IPS DF 19.7 (cell line): ENCODE measurements at places on chromosomes 5 and 9.

DNA sequence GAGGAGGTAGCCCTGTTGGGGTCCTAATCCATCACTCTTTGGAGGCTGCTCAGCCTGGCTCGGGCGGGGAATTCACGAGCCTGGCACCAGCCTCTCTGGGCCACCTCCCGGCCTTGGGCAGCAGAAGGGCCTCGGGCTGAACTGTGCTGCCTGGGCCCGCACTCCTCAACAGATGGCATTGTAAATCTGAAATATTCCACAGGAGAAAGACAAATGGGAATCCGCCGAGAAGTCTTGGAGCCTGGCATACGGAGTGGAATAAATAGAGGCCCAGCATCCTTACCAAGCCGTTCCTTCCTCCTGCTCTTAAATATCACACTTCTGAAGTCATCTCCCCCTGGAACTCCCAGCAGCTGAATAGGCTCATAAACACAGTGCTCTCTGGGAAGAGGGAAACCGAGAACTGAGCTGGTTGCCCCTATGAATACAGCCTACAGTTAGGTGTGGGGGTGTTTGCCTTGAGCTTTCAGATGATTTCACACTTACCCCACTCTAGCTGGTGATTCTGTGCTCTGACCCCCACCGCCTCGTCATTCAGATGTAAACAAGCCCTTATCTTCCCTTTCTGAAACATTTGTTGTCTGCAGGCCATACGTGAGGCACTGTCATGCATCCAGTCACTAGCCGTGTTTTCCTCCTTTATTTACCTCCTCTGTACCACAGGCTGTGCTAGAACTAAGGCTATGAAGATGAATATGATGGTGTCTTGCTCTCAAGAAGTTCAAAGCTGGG, 455.0 kb upstream of the CLINT1 start:
- no peak for DNase-seq

GRCh38 chr9:1709347-1709746, 305.8 kb upstream of the SMARCA2 start:
- DNase-seq: no peak

GRCh38 chr9:127116957-127117356, 5.5 kb downstream of the ANGPTL2 start:
- no peak for DNase-seq

GRCh38 chr5:169133531-169133930, 167.4 kb downstream of the SLIT3 start:
- no peak for DNase-seq

DNA sequence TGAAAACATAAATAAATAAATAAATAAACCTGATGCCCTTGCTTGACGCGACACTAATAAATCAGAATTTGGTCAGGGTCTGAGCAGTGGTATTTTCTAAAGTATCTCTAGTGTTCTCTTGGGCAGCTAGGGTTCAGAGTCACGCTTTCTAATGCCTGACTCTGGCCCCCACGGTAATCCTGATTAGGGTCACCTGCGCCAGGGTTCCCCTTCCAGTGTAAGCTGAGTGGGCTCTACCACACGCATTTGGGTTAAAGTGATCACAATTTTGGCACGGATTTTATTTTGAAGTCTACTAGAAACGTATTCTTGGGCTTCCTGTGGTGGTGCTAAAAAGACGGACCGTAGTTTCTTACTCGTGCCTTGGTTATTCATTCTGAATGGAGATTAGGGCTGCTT, 651 bp downstream of the TTC1 start:
- no peak for DNase-seq

- no peak for DNase-seq
Observed at GRCh38 chr9:15513335-15513734, 2.6 kb upstream of the PSIP1 start.

GRCh38 chr5:79512471-79513307, 1.2 kb downstream of the HOMER1 start:
- DNase-seq: no peak

GRCh38 chr5:13510616-13511015, 433.9 kb downstream of the DNAH5 start:
- no peak for DNase-seq

GRCh38 chr9:74117731-74118130, 379.4 kb upstream of the RORB start:
- no peak for DNase-seq

- no peak for DNase-seq
Observed at GRCh38 chr9:99046068-99046467, 58.8 kb upstream of the TGFBR1 start.

GRCh38 chr9:109811876-109812275, 31.9 kb downstream of the PALM2AKAP2 start:
- no peak for DNase-seq

- DNase-seq: no peak
Observed at GRCh38 chr9:95261890-95262289, 55.6 kb downstream of the FANCC start.

DNA sequence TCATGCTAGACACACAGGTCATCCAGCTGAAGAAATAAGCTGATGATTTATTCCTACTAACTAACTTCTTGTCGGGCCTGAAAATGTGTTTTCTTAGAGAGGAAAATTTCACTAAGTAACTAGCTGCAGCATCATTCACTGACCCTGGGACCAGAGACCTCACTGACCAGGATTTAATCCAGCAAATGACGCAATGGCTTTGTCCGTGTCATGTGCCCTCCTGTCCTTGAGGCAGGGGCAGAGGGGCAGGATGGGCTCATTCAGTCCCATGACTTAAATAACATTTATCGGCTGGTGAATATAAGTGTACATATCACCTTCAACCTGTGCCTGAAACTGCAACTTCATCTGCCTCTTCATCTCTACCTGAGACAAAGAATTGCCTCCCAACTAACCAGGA, 154.8 kb downstream of the SEMA5A start:
- no peak for DNase-seq

- DNase-seq: no peak
Observed at GRCh38 chr9:127557998-127558546, 54.0 kb upstream of the STXBP1 start.

GRCh38 chr5:15587916-15588315, 87.9 kb downstream of the FBXL7 start:
- no peak for DNase-seq

DNA sequence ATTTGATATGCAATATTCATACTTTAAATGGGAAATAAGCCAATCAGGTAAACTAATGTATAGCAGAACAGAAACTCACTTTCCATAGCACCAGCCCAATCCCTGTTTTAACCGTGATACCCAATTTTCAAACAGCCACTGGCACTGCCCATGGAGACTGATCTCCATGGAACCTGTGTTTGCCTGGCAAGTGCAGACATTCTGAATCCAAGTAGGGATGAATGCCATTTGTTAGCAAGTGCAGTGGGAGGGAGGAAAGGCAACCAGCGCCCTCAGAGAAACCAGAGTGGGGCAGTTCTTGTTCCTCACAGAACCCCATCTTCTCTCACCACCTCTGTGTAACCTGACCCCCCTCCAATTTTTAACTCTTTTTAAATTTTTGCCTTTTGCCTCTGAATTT, 229.1 kb downstream of the CTNND2 start:
- DNase-seq: no peak

DNA sequence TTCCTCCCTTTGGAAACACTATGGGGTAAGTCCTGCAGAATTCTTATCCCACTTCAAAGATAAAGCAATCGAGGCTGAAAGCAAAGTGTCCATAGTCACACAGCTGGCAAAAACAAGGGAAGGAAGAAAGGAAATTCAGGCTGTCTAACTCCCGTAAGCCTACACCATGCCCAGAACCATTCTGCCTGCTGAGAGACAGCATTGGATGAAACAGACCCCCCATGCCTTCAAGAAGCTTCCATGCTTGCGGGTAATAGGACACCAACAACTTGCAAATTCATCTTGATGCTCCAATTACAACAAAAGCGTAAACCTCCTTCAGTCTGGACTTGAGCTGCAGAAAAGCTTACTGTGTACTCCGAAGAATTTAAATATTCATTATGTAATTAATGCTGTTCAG, 181.1 kb upstream of the WWC1 start:
- no peak for DNase-seq

DNA sequence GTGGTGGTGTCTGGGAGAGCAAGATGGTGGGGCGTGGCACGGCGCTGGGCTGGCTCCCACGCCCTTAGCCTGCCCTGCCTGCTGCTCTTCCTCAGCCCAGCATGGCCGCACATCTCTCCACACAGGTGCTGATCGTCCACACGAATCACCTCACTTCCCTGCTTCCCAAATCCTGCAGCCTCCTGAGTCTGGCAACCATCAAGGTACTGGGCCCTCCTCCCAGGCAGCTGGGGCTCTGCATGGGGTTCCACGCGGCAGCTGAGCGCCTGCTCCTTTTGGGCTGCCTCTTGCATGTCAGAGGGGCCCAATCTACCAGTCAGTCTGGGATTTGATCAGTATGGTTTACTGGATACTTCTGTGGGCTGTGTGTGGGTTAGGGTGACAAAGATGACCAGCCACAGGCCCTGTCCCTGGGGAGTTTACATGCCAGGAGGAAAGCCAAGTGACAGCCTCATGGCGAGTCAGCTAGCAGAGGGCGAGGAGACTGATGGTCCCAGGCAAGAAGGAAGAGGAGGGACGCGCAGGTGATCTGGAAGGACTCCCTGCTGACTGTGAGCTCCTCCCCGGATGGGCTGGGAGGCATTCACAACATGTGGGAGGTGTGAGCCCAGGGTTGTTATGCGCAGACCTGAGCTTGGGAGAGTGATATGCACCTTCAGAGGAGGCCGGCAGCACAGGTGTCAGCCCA, 6.0 kb downstream of the LRSAM1 start:
- no peak for DNase-seq

DNA sequence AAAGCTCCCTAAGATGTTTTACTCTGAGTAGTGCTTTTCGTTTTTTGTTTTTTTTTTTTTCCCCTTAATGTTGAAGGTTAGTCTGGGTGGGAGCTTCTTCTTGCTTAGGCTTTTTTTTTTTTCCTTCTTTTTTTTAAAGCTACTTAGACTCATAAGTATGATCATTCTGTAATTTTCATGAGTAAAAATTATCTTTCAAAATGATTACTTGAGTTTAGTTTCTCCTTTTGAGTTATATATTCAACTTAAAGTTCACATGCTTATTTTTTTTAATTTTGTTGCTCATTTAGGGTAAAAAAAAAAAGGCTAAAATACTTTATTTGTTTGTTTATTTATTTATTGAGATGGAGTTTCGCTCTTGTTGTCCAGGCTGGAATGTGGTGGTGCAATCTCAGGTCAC, 2.9 kb downstream of the RBM27 start:
- no peak for DNase-seq

DNA sequence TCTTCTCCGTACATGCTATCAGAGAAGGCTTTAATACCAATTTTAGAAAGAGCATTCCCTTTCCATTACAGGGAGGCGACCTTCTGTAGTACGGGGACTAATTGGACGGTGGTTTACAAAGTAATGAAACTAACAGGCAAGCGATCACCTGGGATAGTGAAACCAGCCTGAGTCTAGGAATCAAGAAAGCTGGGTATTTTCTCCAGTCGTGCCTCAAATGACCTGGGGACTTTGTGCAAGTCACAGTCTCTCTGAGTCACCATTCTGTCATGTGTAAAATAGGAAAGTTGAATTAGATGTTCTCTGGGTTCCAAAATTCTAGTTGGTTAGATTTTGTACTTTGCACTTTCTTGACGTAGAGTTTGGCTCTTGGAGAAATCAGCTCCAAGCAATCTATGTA, 22.7 kb upstream of the SSBP2 start:
- DNase-seq: no peak

DNA sequence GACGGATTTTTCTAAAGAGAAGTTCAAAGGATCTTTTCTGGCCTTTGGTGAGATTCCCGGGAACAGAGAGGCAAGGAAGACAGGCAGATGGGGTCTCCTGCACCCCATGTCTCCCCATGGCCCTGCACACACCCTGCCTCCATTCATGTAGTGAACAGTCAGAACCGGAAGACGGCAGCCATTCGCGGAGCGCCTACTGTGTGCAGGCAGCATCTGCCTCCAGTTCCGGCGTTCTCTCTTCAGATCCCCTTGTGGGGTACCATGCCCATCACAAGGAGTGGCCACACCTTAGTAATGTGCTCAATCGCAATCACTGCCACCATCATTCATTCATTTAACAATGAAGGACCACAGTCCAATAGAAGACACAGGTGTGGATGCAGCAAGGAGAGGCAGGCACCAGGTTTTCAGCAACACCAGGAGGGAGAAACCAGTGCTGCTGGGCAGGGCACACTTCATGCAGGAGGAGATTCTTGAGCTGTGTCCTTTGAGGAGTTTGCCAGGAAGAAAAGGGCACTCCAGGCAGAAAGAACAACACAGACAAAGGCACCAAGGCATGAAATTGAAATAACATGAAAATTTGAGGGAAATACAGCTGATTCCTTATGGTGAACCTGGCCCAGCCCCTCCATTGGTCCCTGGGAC, 171.5 kb upstream of the PHYKPL start:
- no peak for DNase-seq

GRCh38 chr5:78594610-78595457, 53.7 kb downstream of the LHFPL2 start:
- no peak for DNase-seq

- no peak for DNase-seq
Observed at GRCh38 chr9:79952401-79952800, 380.6 kb downstream of the TLE4 start.

GRCh38 chr5:61419106-61419505, 87.0 kb downstream of the ZSWIM6 start:
- DNase-seq: no peak

- DNase-seq: no peak
Observed at GRCh38 chr9:16030528-16031185, 477.8 kb downstream of the CCDC171 start.

DNA sequence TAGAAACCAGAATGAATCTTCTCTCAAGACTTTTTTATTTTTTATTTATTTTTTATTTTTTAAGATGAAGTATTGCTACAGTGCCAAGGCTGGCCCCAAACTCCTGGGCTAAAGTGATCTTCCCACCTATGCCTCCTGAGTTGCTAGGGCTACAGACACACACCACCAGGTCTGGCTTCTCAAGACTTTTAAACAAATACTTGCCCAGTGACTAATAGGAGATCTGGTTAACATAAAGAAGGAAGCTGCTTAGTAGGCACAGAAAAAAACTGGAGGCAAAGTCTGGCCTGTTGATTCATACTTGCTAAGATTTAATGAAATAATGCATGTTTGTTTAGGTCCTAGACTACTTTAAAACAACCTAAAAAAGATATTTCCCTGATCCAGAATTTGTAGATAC, 43.8 kb downstream of the SLC38A9 start:
- DNase-seq: no peak

DNA sequence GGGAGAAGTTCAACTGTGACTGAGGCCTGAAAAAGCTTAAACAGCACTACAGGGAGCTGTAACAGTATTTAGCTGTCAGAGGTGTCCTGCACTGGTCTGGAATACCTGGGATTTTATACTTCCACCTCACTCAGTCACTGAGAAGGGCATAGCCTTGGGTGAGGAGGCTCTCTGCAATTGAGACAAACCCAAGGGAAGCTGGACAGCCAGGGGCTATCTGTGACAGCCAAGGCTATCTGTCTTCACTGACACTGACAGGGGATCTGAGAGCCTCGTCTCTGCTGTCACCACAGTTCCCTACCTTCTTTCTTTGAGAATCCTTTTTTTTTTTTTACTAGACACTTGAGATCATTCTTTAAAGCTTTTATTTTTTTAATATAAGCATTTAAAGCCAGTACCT, 356.2 kb upstream of the CD180 start:
- DNase-seq: no peak

- DNase-seq: no peak
Observed at GRCh38 chr5:83124593-83124992, 47.2 kb downstream of the XRCC4 start.
